ENCODE measurements at places on chromosomes 16 and 17.

DNA sequence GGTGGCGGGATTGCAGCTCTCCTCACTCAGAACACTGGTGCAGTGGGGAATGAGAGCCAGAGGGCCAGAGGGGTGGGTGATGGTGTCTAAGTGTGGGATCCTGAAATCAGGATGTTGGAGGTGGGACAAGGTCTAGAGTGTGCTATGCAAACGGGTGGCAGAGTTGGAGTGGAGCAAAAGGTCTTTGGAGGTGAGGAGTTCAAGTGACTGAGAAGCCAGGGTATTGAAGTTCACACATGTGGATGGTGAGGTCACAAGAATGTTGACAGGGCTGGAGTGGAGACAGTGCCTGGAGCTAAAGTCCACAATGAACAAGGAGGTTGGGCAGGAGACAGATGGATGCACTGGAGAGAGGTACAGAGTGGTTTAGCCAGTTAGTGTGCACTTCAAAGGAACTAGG lies 38.3 kb upstream of the MAP3K14 start:
- no peak for DNase-seq

- no peak for DNase-seq
These were observed 14.6 kb downstream of the DNASE1 start for GRCh38 chr16:3669082-3669481.

GRCh38 chr17:75899353-75899752 lies 2.6 kb upstream of the TRIM65 start:
- no peak for DNase-seq

- DNase-seq = no peak
These were observed 27.2 kb downstream of the SNX20 start for GRCh38 chr16:50653633-50654519.

GRCh38 chr17:59643159-59644140 lies 23.8 kb downstream of the CLTC start:
- DNase-seq = no peak

- no peak for DNase-seq
These were observed 5.7 kb downstream of the OR4D2 start for GRCh38 chr17:58172369-58173071.

DNA sequence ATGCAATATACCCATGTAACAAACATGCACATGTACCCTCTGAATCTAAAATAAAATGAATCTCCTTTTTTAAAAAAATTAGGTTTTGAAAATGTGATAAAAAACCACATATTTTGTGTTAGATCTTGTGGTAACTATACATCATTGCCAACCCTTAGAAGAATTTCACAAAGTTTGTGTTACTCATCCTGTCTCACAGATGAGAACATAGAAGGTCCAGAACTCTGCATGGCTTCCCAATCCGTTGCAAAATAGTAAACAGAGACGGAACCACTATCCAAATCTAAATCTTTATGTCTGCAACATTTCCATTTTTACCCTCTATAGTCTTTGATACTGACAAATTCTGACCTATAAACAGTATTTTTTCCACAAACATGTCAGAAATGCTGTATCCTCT lies 759.9 kb downstream of the KCNJ2 start:
- no peak for DNase-seq

DNA sequence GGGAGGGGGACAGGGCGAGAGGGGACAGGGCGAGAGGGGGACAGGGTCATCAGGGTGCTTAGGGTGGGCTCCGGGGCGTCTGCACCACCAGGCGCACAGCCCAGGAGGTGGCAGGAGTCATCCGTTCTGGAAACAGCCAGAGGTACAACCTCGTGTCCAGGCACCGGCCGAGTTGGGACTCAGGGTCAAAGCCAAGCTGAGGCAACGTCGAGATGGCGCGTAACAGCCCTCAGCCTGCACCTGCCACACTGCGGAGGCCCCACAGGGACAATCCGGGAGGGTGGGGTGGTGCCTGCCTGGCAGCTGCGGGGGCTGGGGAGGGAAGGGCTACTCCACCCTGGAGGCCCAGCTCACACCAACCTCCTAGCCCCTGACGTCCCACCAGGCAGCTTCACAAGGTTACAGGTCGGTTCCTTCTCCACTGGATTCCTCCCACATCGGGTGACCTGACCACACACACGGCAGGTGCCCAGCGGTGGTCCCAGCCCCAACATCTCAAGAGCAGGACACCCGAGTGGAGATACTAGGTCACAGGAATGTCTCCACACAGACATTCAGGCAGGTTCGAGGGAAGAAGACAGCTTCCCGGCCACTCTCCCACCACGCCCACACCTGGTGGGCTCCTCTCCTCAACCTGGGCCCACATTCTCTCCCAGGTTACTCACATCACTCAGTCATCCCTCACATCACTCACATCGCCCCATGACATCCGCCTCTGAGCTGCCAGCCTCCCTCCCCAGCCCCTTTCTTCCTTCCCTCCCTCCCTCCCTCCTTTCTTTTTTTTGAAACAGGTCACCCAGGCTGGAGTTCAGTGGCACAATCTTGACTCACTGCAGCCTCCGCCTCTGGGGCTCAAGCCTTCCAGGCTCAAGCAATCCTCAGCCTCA lies 47.3 kb downstream of the RPH3AL start:
- DNase-seq = no peak

GRCh38 chr17:57498443-57498842 lies 242.1 kb downstream of the MSI2 start:
- DNase-seq = no peak

GRCh38 chr17:39562976-39563375 lies 44.7 kb downstream of the NEUROD2 start:
- DNase-seq = no peak

GRCh38 chr16:20883554-20884239 lies 16.5 kb downstream of the DCUN1D3 start:
- no peak for DNase-seq

- no peak for DNase-seq
These were observed 8.6 kb downstream of the KRT28 start for GRCh38 chr17:40791111-40791510.

- DNase-seq = no peak
These were observed 12.7 kb upstream of the DNAH17 start for GRCh38 chr17:78589885-78590284.

- DNase-seq = no peak
These were observed 7.6 kb upstream of the C17orf107 start for GRCh38 chr17:4891411-4892410.

- DNase-seq = no peak
These were observed 82.2 kb downstream of the CMC2 start for GRCh38 chr16:80924372-80924978.

GRCh38 chr16:73017321-73017720 lies 30.6 kb downstream of the ZFHX3 start:
- no peak for DNase-seq

DNA sequence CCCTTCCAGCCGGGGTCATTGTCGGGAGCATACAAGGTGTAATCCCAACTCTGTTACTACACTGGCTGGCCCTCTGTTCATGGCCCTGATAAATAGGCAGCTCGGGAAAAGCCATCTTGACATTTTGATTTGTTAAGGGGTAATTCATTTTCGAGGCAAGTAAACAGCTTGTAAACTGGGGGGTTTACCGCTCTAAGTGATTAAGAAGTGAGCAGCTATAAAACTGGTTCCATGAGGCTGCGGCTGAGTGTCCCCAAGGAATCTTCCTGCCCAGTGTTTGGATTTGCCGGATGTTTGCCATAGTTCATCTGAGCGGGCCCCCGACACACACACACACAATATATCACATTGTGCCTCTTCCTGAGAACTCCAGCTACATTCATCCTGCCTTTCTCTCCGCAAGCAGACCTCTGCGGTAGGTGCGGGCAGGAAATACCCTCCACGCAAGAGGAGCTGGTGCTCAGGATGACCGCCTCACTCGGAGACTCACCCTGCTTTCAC lies 92.2 kb downstream of the SOCS1 start:
- no peak for DNase-seq

- DNase-seq = no peak
These were observed 17.4 kb downstream of the ADAP2 start for GRCh38 chr17:30939051-30939689.

DNA sequence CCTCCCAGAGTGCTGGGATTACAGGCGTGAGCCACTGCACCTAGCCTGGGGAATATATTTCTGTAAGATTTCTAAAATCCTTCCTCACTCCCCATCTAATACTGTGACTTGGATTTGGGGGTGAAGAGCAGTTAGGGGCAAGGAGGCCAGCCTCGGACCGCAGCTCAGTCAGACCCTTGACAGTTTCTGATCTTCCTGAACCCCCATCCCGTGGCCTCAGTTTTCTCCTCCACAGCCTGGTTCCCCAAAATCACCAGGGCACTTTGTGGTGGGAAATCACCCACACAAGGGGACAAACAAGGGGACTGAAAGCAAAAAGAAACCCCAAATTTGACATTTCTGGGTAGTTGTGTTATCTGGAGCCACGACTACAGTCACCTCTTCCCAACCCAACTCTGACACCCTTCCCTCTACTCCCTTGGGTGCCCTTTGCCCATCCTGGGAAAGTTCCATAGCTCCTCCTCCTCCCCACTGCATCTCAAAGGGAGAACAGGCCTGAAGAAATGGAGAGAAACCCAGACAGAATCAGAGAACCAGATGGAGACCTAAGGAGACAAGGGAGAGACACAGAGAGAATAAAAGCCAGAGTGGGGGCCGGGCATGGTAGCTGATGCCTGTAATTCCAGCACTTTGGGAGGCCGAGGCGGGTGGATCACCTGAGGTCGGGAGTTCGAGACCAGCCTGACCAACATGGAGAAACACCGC lies 2.8 kb upstream of the STAT5A start:
- DNase-seq = no peak

DNA sequence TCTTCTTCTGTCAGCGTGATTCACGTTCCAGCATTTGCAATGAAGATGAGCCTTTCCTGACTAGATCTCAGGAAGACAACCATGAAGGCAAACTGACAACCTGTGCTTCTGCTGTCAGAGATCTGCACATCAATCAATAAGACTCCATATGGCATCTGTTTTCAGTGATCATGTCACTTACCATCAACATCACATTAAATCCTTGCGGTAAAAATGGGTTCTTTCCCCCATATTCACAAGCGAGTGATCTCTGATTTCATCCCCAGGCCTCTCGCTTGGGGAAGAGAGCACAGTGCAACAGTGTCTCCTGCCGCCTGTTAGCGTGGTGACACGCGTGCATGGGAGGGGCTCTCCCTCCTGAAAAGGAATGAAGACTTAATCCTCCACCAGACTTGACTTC lies 11.1 kb downstream of the NACA2 start:
- DNase-seq = no peak

GRCh38 chr16:65832679-65833078 lies 533.8 kb upstream of the CDH5 start:
- DNase-seq = no peak

DNA sequence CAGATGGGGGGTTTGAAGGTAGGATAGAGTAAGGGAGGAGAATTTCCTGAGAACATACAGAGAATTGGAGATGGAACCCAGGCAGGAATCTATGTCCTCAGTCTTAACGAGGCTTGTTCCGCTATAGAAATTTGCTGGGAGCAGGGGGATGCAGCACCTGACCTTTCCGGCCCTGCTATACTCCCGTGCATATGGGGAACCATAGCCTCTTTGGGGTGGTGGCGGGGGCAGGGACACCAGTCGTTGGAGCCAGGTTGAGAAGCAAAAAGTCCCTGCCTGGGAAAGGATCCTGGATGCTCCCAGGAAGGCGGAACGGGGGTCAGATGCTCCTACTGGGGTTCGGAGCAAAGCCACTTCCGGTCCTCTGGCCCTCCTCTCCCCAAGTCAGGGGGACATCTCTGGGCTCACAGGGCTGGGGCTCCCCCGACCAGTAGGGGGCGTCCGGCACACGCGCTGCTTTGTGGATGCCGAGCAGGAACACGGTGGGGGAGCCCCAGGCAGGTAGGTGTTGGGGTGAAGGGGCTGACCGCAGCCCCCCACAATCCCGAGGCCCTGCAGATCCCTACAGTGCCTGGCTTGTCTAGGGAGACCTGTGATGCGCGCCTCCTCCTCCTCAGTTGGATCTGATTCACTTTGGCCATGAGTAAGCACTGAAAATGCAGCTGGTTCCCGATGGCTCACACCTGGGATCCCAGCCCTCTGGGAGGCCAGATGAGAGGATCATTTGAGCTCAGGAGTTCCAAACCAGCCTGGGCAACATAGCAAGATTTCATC lies 15.5 kb upstream of the TFAP4 start:
- peak; percentile 20 for DNase-seq

DNA sequence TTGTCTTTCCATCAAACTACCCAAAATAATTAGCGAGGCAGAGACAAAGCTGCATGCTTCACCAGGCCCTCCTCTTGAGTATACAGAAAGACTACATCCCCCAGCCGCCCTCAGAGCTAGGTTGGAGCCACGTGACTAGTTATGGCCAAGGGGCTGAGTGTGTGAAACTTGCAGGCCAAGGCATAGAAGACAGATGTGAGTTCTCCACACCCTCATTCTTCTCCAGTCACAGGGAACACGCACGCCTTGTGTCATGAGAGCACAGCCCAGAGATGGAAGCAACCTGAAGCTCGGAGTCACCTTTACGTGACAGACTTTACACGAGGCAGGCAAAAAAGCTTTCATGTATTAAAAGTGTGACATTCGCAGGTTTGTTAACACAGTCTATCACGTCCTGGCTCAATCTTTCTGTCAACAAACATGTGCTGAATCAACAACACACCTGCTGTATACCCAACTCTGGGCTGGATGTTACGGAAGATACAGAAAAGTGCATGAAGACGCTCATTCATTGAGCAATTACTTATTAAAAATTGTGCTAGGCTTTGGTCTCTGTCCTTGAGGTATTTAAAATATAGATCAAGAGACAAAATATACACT lies 38.3 kb downstream of the STX8 start:
- no peak for DNase-seq

DNA sequence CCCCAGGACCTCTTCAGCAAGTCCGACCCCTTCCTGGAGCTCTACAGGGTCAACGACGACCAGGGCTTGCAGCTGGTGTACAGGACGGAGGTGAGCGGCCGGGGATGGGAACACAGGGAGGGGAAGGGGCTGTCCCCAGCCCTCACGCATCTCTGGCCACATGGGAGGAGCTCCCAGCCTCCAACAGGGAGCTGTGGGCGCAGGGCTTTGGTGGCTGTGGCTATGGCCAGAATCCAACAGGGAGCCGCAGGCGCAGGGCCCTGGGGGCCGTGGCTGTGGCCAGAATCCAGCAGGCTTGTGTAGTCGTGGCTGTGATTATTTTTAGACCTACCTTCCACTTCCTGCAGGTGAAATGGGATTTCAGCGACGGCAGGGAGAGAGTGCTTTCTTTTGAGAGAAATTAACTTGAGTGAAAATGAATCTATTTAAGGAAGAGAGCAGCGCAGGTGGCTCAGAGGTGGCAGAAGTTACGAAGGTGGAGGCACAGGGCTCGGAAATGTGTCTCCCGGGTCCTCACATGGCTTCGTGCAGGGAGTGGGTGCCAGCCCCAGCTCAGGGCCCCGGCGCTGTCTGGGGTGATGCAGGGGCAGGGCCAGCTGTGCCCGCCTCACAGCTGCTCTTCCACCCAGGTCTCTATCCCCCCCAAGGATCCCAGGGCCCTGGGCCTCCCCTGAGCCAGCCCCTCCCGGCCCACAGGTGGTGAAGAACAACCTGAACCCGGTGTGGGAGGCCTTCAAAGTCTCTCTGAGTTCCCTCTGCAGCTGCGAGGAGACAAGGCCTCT lies 9.4 kb downstream of the CPNE7 start:
- no peak for DNase-seq

DNA sequence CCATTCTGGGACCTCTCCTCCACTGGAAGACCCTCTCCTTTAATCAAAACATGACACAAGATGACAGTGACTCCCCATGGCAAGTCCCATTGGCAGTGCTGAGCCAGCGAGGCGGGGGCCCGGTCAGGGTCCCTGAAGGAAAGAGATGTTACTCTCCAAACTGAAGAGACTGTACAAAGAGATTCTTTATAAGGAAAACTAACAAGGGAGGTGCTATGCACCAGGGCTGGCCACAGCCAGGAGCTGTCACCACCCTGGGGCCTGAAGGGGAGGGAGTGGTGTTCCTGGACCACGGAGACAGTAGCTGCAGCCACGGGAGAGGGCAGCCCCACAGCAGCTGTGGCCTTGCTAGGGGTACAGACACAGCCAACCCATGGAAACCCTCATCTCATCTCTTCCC lies 123.1 kb downstream of the XYLT1 start:
- no peak for DNase-seq
